Retina (tissue), 1 donor: ENCODE measurements at places on chromosomes 11 and 22.

DNA sequence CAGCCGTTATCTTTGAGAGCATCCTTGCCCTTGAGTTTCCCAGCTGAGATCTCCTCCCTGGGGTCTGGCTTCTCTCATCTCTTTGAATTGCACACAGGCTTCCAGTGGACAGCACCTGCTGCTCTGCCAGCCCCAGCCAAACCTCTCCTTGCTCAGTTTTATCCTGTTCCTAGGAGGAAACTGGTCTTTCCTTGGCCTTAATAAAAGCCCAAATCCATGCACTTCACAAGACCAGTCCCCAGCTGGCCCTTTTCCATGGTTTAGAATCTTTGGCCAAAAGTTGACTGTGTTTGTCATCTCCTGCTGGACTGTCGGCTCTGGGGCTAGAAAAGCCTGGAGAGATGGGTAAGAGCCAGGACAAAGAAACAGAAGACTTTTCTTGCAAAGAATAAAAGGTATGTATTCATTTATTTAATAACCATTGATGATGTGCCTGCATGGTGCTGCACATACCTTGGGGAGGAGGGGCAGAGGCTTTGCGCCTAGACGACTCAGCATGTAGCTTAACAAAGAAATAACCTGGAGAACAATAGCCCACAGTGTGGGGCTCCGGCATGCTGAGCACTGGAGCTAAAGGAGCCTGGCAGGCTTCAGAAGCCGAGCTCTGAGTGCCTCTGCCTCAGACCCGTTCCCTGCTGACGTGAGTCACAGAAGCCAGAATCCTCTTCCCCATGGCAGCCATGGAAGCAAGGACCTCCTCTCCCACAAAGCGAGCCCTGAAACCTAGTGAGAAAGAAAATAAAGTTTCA lies 319.3 kb upstream of the B3GAT1 start:
- DNase-seq: peak; percentile 71

DNA sequence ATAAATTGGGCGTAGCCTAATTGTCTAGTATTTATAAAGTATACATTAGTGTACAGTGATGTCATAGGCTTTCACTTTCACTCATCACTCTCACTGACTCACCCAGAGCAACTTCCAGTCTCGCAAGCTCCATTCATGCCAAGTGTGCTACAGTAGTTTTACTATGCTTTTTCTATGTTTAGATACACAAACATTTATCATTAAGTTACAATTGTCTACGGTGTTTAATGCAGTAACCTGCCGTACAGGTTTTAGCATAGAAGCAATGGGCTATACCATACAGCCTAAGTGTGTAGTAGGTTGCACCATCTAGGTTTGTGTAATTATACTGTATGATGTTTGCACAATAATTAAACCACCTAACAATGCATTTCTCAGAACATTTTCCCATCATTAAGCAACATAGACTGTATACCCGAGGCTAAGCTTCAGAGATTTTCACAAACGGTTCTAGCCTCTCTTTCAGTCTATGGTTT lies 17.5 kb downstream of the OR9G1 start:
- no peak for DNase-seq

DNA sequence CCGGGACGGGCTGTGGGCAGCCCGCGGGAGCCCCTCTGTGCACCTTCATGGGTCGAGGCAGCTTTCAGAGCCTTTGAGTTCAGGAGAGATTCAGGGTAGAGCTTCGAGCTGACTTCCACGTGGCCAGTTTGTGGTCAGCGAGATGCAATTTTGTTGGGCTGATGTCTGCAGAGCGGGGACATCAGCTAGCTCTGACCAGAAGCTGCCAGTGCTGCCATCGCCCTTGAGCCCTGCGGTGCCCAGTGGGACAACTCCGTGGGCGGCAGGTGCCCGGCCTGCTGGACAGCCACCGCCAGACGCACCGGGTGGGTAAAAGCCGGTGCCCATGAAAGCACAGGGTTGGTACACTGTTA lies 719 bp downstream of the TALDO1 start:
- DNase-seq: no peak

DNA sequence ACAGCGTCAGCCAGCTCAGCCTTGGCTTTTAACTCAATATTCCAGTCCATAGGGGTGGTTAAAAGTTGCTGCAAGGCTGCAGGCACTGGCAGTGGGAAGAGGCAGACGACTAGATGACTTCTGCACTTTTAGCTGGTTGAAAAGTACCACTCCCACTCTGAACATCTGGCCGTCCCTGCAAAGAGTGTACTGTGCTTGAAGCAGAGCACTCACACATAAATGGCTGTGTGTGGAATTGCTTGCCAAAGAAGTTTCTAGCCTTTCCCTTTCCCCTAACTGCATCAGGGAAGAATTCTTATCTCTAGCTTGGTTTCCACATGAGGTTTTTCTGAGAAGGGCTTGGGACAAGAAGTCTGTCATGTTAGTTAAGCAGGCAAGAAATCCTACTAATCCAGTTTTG lies 5.1 kb upstream of the PHLDB1 start:
- DNase-seq: no peak

- no peak for DNase-seq
Observed at GRCh38 chr11:121341609-121342008, 49.0 kb downstream of the SC5D start.

DNA sequence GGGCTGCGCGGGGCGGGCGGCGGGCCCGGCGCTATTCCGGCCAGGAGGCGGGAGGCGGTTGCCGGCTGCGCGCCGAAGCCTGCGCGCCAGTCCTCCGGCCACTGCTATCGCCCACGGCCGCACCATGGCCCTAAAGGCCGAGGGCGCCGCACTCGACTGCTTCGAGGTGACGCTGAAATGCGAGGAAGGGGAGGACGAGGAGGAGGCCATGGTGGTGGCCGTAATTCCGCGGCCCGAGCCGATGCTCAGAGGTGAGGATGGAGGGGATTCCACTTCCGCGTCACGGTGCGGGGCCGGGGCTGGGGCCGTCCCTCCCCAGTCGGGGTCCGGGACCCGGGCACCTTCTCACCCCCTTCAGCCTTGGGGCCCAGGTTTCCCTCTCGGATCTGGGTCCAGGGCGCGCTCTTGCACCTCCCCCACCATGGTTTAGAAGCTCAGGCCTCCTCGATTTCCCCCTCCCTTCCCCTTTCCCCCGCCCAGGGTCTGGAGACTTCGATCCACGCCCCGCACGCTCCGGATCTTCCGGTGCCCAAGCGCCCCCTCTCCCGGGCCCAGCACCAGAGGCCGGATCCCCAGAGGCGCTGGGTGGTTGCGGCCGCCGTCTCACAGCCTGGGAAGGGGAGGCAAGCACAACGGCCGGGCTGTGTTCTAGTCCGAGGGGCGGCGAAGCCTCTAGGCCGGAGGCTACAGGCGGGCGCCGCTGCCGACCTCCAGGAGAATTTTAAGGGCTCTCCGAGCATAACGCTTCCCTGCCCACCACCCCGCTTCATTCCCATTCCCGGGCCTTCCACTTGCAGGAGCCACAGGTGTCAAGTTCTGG lies 517 bp downstream of the SPINDOC start:
- peak; percentile 83 for DNase-seq

- no peak for DNase-seq
Observed at GRCh38 chr11:119118946-119119345, 2.4 kb upstream of the HINFP start.

DNA sequence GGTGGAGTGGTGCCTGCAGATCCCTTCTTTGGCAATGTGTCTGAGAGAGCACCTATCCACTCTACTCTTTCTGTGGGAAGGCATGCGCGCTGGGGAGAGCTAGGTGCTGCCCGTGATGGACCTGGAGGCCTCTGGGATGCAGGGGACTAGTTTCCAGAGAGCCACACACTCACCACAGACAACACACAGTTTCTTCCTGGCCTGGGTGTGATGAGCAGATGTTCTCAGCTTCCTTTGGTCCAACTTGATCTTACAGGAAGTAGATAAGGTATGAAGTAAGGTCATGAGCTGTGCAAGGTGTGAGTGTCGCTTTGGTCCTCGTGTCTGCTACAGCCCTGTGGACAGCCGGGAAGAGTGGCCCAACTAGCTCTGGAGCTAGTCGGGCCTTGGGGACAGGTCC lies 27.3 kb upstream of the SUSD2 start:
- DNase-seq: no peak

DNA sequence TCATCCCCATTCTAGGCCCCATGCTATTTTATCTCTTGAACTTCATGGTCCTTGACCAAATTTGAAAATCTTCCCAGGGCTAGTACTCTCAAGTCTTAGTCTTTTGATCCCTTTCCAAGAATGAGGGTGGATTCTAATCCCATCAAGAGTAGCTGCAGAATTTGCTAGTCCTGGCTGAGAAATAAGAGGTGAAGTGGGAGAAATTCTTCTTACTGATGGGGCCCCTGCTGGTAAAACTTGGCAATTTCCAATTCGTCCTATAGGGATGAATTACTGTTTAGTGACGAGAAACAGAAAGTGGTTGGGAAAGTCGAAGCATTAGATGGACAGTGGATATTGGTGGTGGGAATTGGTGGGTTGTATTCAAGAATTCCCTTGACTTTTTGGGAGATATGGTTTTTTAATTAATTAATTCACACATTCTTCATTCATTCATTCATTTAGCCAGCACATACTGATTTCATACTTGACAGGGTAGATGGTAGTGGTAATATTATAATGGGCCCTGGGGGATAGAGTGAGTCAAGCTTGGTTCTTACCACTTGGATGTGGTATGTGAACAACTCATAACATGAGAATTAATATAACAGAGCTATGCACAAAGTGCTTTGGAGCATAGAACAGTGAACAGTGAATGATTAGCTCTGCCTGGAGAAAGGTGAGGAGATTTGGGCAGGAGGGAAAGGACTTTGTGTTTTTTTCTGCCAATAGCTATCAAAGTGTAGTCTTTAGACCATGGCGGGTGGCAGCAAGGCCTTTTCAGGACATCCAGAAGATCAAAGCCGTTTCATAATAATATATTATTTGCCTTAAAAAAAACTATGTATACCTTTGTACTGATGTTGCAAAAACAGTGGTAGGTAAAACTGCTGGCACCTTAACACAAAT lies 103.8 kb downstream of the STIM1 start:
- DNase-seq: no peak
